Effector memory CD8-positive, alpha-beta T cell (primary cell): ENCODE measurements at places on chromosomes 3 and 15.
A peak's percentile ranks its signal among the peaks of the same experiment; 100 is the strongest.

- no peaks in the 10 kb centered on the region for H3K36me3 ChIP-seq
- no peak overlapping the region for H3K4me3 ChIP-seq
- peaks cover 6% of the 10 kb centered on the region for H3K27me3 ChIP-seq
- peaks cover 9% of the 10 kb centered on the region for H3K4me1 ChIP-seq
- DNase-seq = no peak
These were observed 13.5 kb upstream of the SEC13 start for GRCh38 chr3:10334459-10334858.

GRCh38 chr3:61158216-61158615 is 93.0 kb downstream of the FHIT start:
- H3K27me3 ChIP-seq = no peaks in the 10 kb centered on the region
- no peak overlapping the region for H3K4me3 ChIP-seq
- H3K36me3 ChIP-seq = no peaks in the 10 kb centered on the region

DNA sequence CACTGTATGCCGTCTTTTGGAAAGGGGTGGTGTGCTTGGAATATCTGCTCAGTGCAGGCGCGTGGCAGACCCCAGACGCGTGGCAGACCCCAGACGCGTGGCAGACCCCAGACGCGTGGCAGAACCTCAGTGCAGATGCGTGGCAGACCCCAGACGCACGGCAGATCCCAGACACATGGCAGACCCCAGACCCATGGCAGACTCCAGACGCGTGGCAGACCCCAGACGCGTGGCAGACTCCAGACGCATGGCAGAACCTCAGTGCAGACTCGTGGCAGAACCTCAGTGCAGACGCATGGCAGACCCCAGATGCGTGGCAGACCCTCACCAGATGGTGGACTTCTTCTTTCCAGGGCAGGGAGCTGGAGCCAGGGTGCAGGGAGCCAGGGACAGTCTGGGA is 637 bp upstream of the MUC4 start:
- H3K4me3 ChIP-seq = no peak overlapping the region
- no peak for DNase-seq
- H3K4me1 ChIP-seq = peaks cover 2% of the 10 kb centered on the region
- no peak overlapping the region for H3K27ac ChIP-seq

DNA sequence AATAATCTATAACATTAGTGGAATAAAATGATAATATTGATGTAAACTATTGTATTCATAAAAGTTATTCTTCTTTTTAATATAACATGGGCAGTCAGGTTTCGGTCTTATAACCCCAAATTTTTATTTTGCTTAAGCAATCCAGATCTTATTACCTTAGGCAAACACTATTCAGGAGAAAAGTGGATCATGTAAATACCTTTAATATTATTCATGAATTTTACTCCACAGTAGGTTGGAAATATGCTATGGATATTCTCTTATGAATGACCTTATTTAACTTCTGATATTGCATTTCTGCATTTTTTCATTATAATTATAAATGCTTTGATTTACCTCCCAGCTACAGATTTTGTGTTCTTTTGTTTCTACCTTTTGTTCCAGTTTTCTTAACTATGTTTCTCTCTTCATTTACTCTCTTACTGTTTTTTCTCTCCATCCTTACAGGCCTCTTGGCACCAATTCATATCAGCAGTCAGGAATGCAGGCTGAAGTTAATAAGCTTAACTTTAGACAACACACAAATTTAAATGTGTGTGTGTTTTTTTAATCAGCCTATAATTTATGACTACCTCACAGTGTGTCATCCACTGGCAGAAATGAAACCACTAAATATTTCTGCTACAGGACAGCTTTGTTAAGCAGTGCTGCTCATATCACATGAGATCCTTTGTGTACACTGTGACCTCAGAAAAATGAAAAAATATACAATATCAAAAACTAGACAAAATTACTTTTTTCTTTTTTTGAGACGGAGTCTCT is 111.0 kb downstream of the NSUN3 start:
- DNase-seq = no peak
- H3K4me3 ChIP-seq = no peak overlapping the region
- H3K36me3 ChIP-seq = no peaks in the 10 kb centered on the region
- peaks cover 1% of the 10 kb centered on the region for H3K4me1 ChIP-seq
- H3K27me3 ChIP-seq = no peaks in the 10 kb centered on the region

DNA sequence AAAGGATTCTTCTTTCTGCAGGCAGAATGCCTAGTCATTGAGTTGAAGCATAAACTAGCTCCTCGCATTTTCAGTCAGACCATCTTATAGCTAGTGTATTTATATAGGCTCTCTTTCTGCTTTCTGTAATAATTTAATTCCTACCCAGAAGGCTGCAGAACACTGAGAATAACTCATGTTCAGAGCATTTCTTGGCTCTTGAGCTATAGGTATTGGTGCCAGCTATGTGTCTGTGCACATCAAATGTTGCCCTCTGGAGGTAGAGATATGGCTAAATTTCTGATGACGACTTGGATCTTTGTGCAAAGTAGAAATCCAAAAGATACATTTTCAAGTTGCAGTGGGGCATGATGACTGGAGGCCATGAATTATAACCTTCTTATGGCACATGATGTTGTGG is 336.2 kb upstream of the TPM1 start:
- peaks cover 11% of the 10 kb centered on the region for H3K27me3 ChIP-seq
- no peak overlapping the region for H3K4me3 ChIP-seq
- DNase-seq = no peak
- no peaks in the 10 kb centered on the region for H3K4me1 ChIP-seq
- H3K27ac ChIP-seq = no peak overlapping the region

DNA sequence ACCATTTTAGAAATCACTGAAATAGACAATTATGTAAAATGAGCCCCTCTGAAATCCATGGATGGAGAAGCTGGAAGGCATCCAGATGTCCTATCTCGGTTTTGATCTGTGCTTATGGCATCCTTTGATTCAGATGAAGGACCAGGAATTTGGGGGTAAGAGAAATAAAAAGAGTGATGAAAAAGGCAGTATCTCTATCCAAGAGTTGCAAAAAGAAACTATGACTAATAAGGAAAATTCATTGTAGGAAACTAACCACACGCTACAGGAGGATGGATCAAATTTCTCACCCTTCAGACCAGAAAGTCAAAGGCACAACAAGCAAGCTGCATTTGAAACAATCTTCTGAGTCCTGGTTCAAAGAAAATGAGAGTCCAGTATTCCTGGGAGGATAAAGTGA is 34.8 kb downstream of the SRGAP3 start:
- H3K36me3 ChIP-seq = no peaks in the 10 kb centered on the region
- no peak for DNase-seq
- no peak overlapping the region for H3K27ac ChIP-seq
- no peaks in the 10 kb centered on the region for H3K4me1 ChIP-seq

DNA sequence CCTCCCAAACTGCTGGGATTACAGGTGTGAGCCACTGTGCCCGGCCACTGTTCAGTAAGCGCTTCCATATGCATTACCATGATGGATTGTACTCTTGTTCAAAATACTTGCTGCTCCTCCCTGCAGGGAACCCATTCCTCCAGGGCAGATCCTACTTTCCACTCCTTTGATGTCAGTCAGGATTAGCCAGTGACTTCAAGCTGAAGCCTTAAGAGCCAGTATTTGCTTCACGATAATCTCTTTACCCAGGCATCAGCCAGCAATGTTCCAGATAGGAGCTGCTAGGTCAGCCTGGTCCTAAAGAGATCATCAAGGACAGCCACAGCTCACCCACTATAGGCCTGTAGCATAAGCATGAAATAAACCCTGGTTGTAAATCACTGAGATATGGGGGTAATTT is 96.5 kb upstream of the UBE2E2 start:
- H3K27ac ChIP-seq = no peak overlapping the region
- no peaks in the 10 kb centered on the region for H3K27me3 ChIP-seq
- DNase-seq = no peak
- no peaks in the 10 kb centered on the region for H3K4me1 ChIP-seq

DNA sequence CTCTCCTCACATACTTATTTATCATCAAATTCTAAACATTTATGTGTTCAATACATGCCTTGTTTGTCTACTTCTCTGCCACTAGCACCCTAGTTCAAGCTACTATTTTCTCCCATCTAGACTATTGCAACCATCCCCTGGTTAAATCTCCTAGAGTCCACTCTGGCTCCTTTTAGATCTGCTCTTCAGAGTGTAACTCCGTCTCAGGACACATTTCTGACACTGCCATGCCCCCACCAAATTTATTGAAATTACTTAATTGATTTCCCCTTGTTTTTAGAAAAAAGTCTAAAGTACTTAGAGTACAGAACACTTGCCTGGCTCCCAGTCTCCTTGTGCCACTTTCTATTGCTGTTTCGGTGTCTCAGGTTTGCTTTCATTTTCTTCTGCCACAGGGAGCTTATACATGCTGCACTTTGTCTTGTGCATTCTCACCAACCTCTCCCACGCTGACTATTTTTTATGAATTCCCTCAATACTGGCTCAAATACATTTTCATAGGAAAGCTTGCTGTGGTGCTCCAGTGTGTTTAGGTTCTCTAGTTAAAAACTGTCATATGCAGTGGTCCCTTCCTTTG is 792.3 kb downstream of the DIPK2A start:
- H3K4me3 ChIP-seq = no peak overlapping the region
- H3K27ac ChIP-seq = no peak overlapping the region
- no peaks in the 10 kb centered on the region for H3K27me3 ChIP-seq
- no peaks in the 10 kb centered on the region for H3K36me3 ChIP-seq

DNA sequence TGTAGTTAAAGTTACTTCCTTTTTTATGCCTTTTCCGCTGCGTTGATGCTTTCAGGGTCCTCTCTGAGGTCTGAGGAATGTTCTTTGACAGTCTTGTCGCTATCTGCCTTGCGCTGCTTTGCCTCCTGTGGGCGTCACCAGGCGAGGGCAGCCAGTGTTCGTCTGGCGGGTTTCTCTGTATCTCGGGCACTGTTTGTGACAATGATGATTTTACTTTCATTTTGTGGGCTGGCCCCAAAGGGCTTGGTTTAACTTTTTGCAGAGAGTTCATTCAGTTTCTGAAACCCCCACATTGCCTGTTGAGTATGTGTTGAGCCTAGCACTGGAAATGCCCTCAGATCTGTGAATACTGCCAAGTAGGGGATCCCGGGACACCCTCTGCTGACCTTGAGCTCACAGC is 24.6 kb upstream of the SACM1L start:
- H3K4me3 ChIP-seq = peak overlapping the region; percentile 90
- H3K4me1 ChIP-seq = peaks cover 28% of the 10 kb centered on the region
- peak; percentile 77 for DNase-seq
- peak overlapping the region; percentile 95 for H3K27ac ChIP-seq
- no peaks in the 10 kb centered on the region for H3K27me3 ChIP-seq
- H3K36me3 ChIP-seq = peaks cover 23% of the 10 kb centered on the region

GRCh38 chr3:89402051-89402450 is 294.6 kb downstream of the EPHA3 start:
- H3K36me3 ChIP-seq = no peaks in the 10 kb centered on the region
- H3K4me3 ChIP-seq = no peak overlapping the region
- no peak overlapping the region for H3K27ac ChIP-seq
- H3K4me1 ChIP-seq = no peaks in the 10 kb centered on the region
